ENCODE measurements at places on chromosomes 2 and 18.

GRCh38 chr2:136131484-136131960 is 13.6 kb upstream of the CXCR4 start:
- no peak for DNase-seq

GRCh38 chr2:14806613-14807012 is 174.1 kb downstream of the LRATD1 start:
- no peak for DNase-seq

DNA sequence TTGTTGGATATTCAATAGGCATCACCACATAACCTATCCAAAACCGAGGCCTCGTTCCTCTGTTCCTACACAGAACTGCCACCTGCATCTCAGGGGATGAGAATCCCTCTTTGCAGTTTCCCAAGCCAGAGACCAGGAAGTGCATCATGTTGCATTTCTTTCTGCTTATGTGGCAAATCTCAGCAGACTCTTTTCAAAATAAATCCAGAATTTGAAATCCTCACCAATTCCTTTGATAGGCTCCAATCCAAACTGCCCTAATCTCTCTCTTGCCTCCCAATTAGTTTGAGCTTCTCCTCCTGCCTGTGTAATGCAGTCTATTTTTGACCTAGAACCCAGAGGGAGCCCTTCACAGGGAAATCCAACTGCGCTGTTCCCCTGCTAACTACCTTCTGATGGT is 215.5 kb downstream of the RNF144A start:
- DNase-seq = no peak

DNA sequence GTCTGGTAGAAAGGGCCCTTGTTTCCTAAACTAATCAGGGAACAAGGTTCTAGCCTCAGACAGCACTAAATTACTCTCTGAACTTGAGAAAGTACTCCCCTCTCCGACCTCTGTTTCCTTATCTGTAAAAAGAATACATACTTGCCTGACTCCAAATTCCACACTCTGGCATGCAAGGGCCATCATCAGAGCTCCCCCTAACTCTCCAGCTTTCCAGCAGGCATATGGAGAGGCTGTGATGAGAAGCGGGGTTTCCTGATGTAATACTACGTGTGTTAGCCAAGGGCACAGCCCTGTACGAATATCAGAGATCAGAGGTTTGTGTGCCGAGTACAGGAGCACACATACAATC is 1.8 kb upstream of the EVA1A start:
- DNase-seq = no peak

DNA sequence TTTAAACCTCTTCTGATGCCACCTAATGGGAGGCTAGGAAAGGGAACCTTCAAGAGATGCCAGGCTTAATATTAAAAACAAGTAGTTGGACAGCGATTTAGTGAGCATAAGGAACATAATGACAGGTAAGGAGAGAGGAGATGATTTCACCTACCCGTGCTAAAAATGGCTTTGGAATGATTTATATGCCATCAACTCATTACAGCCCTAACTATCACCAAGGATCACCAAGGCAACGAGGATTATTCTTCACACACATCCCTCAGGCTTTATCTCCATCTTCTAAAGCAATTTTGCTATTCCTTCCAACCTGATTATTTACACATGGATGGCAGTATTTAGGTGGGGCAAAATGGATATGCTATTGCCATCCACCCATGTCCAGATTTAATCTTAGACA is 237.8 kb downstream of the DCC start:
- no peak for DNase-seq

GRCh38 chr2:185787227-185788145 is 48.9 kb downstream of the FSIP2 start:
- DNase-seq = no peak

DNA sequence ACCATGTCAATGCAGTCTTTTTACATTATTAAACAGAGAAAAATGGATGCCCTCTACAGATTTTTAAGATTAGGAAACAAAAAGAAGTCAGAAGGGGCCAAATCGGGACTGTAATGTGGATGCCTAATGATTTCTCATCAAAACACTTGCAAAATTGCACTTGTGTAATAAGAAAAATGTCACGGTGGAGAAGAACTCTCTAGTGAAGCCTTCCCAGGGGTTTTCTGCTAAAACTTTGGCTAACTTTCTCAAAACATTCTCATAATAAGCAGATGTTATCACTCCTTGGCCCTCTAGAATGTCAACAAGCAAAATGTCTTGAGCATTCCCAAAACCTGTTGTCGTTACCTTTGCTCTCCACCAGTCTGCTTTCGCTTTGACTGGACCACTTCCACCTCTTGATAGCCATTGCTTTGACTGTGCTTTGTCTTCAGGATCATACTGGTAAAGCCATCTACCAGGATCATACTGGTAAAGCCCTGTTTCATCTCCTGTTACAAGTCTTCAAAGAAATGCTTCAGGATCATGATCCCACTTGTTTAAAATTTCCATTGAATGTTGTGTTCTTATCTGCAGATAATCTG is 226.8 kb downstream of the TNS1 start:
- no peak for DNase-seq

GRCh38 chr18:44637210-44638033 is 43.3 kb upstream of the SETBP1 start:
- DNase-seq = no peak

DNA sequence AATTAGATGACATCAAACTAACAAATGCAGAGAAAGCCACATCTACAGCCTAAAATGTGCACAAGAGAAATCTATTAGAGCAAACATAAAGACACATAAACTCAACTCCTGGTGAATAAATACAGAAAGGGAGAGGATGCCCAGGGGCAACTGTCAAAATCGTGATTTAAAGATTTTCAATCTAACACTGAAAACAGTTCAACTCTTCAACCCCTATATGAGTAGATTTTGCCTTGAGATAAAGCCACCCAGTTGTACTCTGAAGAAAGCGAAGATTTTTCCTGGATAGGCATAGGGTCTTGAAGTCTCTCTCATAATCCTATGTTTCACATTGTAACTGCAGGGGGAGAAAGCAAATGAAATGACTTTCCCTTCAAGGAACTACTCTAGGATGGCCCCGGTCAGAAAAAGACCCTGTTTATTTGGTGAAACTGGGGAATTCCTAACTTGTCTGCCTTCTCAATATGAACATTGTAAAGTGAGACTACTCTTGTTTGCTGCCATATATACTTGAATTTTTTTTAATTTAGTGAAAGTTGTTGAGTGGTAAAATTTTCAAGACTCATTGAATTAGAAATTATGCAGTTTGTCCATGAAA is 226.7 kb downstream of the ERBB4 start:
- no peak for DNase-seq

GRCh38 chr2:11024259-11024645 is 112.5 kb downstream of the KCNF1 start:
- DNase-seq = no peak

DNA sequence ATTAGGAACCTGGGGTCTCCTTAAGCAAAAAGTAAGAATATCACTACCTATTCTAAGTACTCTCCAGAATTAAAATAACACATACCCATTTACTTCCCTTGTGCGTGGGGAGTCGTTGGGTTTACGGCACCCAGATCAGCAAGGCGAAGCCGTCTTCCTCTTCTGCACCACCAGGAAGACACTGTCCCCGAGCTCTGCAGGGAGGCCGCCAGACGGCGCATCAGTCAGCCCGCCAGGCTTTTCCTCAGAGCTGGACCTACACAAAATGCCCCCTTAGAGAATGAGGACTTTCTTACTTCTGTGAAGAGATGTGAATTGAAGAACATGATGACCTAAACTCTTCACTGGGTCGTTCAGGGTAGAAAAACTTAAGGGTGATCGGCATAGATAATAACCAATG is 526.5 kb downstream of the GALR1 start:
- DNase-seq = no peak

DNA sequence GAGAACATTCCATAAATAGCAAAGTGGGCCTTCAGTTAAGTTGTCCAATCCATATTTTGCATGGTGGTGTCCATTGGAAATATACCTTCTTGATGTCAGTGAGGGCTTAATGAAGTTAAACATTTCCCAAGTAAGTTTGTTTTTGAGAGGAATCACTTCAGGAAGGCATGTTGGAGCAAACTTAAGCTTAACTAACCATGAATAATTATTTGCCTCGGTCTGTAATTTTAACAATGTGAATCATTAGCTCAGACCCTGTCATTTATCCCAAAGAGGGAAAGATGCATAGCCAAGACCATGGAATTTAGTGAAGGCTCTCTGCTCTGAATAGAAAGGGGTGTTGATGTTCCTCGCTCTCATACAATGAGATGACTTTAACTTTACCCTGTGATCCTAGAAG is 47.4 kb downstream of the SPATS2L start:
- no peak for DNase-seq

DNA sequence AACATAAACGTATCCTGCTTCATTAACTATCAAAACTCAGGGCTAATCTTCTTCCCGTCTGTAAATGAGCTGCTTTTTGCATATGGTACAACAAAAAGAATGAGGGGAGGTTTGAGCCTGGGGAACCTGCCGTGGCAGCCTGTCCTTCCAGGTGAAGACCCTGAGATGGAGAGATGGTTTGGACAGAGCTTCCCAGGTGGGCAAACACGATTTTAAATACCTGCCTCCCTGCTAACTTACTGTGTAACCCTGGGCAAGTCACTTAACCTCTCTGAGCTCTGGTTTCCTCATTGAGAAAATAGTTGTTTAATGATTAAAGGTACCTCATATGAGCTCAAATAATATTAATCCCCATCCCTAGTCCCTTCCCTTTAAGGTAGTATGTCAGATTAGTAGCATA is 9.0 kb downstream of the EMX1 start:
- no peak for DNase-seq

DNA sequence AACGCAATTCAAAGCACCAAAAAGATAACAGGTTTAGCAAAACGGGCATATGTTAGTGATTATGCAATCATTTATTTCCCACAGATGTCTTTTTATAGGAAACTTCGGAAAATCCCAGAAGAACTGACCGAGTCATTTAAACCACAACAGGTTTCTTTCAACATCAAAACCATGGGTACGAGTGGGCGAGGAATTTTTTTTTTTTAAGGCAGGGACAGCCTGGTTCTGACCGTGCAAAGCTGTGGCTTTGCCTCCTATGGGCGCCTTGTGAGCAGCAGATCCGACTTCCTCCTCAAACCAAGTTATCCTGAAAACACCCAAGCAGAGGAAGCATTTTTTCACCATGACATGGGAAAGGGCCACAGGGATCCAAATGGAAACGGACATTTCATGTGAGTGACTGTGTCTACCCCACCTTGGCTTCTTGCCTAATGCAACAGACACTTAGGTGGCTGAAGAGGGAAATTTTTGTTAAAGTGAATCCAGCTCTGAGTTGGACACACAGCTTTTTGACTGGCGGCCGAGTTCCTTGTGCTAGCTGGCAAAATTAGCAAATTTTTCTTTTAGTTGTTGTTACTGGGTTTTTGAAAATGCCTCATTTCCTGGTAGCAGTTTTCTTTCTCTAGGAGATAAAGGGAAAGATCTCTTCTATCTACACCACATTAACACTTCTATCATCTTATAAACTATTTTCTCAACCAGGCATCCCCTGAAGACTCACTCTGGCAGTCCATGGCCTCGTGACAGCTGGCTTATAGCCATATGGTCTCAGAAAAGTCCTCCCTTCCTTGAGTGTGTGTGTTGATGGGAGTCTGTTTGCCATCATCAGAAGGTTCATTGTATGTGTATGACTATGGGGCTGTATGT is 487.4 kb upstream of the ZEB2 start:
- DNase-seq = peak; percentile 59

- no peak for DNase-seq
Measured at GRCh38 chr18:45727068-45727467, 3.1 kb downstream of the SLC14A1 start.

GRCh38 chr2:16181741-16182090 is 241.4 kb downstream of the MYCN start:
- no peak for DNase-seq

GRCh38 chr2:170394641-170395387 is 216.9 kb downstream of the MYO3B start:
- no peak for DNase-seq

GRCh38 chr2:45836316-45836715 is 184.8 kb downstream of the PRKCE start:
- no peak for DNase-seq

DNA sequence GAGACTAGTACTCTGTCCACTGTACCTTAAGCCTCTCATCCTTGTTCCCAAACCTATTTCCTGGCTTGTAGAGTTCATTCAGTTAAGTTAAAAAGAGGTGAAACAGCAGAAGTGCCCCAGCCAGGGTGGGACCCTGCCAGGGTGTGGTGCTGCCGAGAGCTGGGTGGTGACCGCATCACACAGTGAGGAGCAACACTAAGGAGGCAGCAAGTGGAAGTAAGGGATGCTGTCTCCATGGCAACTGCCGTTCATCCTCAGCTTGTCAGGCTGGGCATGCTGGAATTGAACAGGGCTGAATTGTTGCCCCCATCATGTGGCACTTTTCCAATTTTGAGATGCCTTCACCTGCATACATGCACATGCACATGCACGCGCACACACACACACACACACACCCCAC is 77.0 kb downstream of the VSNL1 start:
- no peak for DNase-seq

DNA sequence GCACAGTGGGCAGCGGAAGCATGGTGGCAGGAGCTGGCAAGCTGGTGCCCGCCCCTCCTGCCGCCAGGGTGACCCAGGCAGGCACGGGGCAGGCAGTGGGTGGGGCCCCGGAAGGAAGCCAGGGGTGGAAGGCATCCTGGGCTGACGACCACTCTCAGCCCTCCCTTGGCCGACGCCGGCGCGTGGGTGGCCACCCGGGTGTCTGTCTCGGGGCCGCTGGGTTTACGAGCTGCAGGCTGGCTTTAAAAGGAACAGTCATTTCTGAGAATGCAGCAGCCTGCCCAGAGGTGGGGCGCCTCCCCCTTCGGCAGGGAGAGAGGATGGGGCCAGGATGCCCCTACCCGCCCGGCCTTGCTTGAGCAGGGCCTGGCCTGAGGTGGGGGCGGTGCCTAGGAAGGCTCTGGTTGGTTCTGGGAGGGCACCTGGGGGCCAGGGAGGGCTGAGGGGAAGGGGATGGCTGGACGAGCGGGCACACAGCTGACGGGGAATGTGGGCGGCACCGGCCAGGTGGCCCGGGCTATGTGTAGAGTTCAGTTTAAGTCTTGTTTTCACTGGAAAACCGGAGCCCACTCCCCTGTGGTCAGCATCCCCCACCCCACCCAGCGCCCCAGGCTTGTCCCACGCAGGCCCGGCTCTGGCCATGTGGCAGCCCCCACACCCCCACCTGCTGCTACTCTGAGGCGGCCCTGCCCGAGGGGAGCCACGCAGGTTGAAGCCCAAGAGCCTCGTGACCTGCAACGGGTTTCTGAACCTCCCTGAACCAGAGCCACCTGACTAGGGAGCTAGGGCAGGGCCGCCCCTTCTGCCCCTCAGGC is 6.3 kb downstream of the BOK start:
- DNase-seq = no peak

- no peak for DNase-seq
Measured at GRCh38 chr2:96895032-96895745, 25.3 kb upstream of the SEMA4C start.

DNA sequence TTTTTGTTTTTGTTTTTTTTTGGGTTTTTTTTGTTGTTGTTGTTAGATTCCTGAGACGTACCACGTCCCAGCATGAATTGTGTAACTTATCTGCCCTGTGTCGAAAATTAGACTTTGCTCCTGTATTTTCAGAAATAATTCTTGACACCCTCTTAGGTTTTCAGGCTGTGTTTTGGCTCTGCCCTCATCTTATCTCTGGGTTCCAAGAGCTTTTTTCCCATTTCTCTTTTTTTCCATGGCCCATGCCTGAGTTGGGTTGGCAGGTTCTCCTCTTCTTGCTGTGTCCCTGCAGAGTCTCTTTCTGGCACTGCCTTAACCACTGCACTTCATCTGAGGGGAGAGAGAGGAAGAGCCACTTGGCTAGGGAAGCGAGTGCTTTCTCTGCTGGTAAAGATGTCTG is 42.4 kb downstream of the CTIF start:
- DNase-seq = no peak

All from GOT3 (cell line).